Endodermal cell (in vitro differentiated cells): ENCODE measurements at places on chromosomes 6 and 20.

GRCh38 chr6:46959419-46959818, 37.7 kb upstream of the ADGRF5 start:
- no peak for DNase-seq
- no peak overlapping the region for H3K27ac ChIP-seq
- no peaks in the 10 kb centered on the region for H3K36me3 ChIP-seq
- H3K4me3 ChIP-seq, result no peak overlapping the region

GRCh38 chr6:124330197-124330596, 526.5 kb downstream of the NKAIN2 start:
- no peak overlapping the region for H3K4me3 ChIP-seq
- no peaks in the 10 kb centered on the region for H3K36me3 ChIP-seq
- H3K27me3 ChIP-seq, result no peaks in the 10 kb centered on the region
- H3K4me1 ChIP-seq, result no peaks in the 10 kb centered on the region
- no peak for DNase-seq

DNA sequence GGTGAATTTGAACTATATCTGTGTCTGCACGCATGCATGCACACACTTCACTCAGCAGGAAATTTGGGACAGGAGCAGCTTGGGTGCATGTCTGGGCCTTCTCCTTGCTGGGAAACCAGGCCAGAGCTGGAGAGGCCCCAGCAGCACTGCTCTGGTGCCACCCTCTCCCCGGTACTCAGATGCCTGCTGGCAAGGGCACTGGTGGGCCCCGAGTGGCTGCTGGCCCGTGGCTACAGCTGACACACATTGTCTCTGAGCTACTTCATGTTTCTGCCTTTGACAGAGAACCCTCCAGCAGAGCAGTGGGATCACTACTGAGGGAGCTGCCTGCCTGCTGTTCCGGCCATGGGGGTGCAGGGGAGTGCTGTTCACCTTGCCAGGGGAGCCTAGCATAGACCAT, 37.5 kb downstream of the DLGAP4 start:
- no peaks in the 10 kb centered on the region for H3K36me3 ChIP-seq
- no peak overlapping the region for H3K27ac ChIP-seq
- DNase-seq, result no peak

DNA sequence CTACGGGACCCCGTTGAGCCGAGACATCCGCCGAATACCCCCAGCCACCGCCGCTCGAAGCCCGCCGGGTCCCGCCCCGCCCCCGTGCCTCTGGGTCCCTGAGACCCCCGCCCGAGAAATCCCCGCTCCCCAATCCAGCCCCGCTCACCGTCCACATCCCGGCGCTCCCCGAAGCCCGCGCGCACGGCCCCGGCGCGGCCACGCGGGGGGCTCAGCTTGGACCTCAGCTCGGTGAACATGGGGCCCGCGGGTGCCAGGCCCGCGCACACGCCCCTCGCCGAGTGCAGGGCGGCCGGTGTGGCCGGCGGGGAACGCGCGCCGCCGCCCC, 249 bp downstream of the SAMD10 start:
- peaks cover 14% of the 10 kb centered on the region for H3K36me3 ChIP-seq
- no peak overlapping the region for H3K27ac ChIP-seq
- H3K4me3 ChIP-seq, result peak overlapping the region; percentile 81
- no peaks in the 10 kb centered on the region for H3K27me3 ChIP-seq
- peaks cover 9% of the 10 kb centered on the region for H3K4me1 ChIP-seq

DNA sequence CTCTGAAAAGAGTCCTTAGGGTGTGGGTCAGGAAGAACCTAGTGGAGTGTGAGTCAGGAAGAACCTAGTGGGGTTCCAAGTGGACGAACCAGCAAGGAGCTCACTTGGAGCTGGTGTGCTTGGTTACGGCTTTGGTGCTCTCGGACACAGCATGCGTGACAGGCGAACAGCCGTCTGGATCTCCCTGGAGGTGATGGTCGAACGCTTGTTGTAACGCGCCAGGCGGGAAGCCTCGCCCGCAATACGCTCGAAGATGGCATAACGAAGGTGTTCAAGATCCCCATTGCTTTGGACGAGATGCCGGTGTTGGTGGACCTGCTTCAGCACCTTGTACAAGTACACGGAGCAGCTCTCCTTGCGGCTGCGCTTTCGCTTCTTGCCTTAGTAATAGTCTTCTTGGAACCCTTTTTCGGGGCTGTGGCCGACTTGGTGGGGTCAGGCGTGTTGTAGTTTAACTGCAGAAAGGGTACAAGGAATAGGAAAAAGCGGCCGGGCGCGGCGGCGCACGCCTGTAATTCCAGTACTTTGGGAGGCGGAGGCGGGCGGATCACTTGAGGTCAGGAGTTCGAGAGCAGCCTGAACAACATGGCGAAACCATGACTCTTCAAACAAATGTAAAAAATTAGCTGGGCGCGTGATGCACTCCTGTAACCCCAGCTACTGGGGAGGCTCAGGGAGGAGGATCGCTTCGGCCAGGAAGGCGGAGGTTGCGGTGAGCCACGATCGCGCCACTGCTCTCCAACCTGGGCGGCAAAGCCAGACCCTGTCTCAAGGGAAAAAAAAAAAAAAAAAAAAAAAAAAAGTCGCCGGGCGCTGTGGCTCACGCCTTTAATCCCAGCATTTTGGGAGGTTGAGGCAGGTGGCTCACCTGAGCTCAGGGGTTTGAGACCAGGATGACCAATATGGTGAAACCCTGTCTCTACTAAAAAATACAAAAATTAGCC, 48.0 kb downstream of the OR2B2 start:
- DNase-seq, result no peak
- H3K27ac ChIP-seq, result no peak overlapping the region
- no peaks in the 10 kb centered on the region for H3K4me1 ChIP-seq
- H3K36me3 ChIP-seq, result no peaks in the 10 kb centered on the region
- peak overlapping the region; percentile 85 for H3K4me3 ChIP-seq

DNA sequence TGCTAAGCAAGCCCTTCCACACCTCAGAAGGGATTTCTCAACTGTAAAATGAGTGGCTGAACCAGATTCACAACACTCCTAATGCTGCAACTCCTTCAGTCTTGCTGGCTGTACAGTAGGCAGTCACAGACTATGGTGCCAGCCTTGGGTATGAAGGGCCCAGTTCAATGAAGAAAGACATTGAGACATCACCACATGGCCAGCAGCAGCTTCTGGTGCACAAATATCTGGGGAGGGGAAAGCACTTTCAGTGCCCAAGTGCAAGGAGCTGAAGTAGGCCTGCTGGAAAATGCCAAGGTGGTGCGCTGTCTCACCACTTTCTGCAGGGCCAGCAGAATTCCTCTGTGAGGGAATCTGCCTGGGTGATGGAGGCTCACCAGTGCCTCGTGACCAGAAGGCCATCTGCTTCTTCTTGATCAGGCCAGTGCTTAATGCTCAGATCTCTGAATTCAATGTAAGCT, 1.8 kb downstream of the PLA2G7 start:
- peaks cover 26% of the 10 kb centered on the region for H3K27me3 ChIP-seq
- no peaks in the 10 kb centered on the region for H3K4me1 ChIP-seq
- no peak for DNase-seq
- H3K4me3 ChIP-seq, result no peak overlapping the region
- H3K27ac ChIP-seq, result no peak overlapping the region
- no peaks in the 10 kb centered on the region for H3K36me3 ChIP-seq

- peak overlapping the region; percentile 69 for H3K27ac ChIP-seq
- H3K4me3 ChIP-seq, result peak overlapping the region; percentile 53
- H3K36me3 ChIP-seq, result no peaks in the 10 kb centered on the region
- H3K27me3 ChIP-seq, result no peaks in the 10 kb centered on the region
Measured at GRCh38 chr20:48276021-48276342, 490.7 kb upstream of the SULF2 start.

DNA sequence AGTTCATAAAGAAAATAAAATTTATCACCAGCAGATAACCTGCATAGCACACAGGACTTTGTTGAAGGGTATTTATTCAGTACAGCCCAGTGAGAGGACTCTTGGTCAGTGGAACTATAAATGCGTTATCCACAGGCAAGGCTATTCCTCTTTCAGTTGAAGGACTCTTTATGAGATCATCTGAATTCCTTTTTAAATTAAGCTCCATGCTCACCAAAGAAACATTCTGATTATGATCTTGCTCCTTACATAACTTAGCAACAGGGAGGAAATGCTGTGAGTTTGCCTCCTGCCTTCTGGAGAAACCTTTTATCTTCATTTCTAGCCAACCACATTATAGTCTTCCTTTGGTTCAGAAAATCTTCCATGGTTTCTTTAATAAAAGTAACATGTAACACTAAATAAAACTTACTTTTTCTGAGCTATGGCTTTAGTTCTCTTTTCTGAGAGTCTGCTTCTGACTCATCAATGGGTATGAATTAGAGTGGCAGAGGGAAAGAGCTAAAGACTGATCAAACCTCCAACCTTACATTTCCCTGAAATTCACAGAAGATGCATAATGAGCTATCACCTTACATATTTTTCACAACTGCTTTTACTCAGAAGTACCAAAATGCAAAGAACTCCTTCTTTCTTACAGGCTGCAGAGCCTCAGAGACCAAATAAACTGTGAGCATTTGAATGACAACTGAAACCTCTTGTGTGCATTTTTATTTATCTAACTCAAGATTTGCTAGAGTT, 267.2 kb downstream of the ADGRG6 start:
- DNase-seq, result no peak
- H3K36me3 ChIP-seq, result no peaks in the 10 kb centered on the region
- no peak overlapping the region for H3K27ac ChIP-seq
- peak overlapping the region; percentile 8 for H3K4me3 ChIP-seq

- peaks cover 12% of the 10 kb centered on the region for H3K4me1 ChIP-seq
- peaks cover 31% of the 10 kb centered on the region for H3K36me3 ChIP-seq
- no peak for DNase-seq
- no peaks in the 10 kb centered on the region for H3K27me3 ChIP-seq
- no peak overlapping the region for H3K27ac ChIP-seq
Measured at GRCh38 chr6:17851720-17852161, 135.7 kb downstream of the KIF13A start.
